GM12892 (cell line): ENCODE measurements at places on chromosomes 7 and 10.

- DNase-seq, result peak; percentile 53
Measured at GRCh38 chr10:132939957-132940790, 2.2 kb downstream of the CFAP46 start.

- no peak for DNase-seq
Measured at GRCh38 chr10:112953174-112954159, 3.4 kb downstream of the TCF7L2 start.

DNA sequence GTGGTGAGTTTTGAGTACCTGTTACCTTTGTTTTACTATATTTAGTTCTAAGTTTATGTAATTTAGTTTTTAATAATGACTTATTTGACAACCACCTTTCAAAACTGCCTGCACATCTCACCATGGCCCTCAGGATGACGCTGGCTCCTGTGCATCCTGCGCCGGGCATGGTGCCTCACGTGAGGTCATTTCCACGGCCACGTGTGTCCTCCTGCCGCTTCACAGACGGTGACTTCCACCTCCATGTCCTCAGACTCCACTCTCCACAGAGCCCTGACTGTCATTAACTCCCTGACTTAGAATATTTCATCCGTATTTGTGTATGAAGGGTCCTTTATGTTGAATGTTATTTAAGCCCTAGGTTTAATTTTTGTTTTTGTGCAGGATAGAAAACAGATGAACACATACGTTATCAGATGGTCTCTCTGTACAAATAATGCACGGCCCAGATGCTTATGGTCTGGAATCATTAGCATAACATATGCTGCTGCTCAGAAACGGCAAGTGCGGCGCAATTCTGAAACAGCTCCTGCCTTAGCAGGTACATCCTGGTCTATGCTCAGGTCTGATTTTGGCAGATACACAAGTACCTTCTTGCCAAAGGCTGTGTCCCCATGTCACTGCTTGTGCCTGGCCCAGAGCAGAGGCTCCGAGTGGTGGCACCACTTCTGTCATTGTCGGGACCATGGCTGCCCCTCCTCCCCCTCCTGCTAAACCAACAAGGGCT lies 155.8 kb downstream of the WDR37 start:
- DNase-seq, result no peak

DNA sequence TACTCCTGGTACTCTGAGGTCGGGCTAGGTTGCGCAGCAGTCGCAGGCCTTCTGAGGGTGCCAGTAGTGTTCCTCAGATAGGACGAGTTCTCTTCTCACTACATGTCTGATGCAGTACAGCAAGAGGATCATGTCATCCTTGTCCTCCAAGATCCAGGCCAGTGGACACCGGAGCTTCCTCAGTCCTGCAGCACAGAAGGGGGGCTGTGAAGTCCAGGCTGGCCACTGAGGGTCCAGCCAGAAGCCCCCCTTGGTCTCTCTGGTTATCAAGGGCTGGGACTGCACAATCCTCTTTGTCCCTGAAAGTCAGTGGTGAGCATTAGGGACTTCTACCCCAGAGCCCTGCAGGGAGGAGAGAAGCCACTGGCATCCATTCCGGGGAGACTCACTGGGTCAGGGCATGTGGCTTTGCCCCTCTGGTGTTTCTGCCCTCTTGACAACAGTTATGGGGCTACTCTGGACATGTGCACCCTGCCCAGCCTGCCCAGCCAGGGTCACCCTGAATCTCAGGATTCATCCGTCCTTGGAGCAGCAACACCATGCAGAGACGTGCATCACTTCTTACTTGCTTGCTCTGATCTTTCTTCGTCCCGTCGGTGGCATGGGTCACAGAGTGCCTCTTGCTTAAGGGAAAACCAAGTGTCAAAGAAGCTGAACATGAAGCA lies 125.7 kb downstream of the ADCY1 start:
- DNase-seq, result no peak

GRCh38 chr10:4902571-4903011 lies 60.6 kb upstream of the AKR1C1 start:
- no peak for DNase-seq

DNA sequence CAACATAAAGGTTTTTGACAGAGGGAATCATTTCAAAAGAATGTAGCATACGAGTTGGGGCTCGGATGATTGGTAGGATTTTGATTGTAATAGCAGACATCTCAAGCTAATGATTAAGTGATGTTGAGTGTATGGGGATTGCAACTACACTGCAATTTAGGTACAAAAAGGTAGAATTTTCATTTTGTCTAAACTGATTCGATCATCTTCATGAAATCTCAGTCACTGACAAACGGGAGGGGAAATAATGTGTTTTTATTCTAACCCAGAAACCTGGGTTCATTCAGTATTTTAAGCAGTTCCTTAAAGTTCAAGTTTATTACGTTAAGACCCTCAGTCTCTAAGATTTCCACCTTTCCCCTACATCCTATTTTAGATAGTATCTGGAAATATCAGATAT lies 3.9 kb upstream of the PHYHIPL start:
- no peak for DNase-seq

DNA sequence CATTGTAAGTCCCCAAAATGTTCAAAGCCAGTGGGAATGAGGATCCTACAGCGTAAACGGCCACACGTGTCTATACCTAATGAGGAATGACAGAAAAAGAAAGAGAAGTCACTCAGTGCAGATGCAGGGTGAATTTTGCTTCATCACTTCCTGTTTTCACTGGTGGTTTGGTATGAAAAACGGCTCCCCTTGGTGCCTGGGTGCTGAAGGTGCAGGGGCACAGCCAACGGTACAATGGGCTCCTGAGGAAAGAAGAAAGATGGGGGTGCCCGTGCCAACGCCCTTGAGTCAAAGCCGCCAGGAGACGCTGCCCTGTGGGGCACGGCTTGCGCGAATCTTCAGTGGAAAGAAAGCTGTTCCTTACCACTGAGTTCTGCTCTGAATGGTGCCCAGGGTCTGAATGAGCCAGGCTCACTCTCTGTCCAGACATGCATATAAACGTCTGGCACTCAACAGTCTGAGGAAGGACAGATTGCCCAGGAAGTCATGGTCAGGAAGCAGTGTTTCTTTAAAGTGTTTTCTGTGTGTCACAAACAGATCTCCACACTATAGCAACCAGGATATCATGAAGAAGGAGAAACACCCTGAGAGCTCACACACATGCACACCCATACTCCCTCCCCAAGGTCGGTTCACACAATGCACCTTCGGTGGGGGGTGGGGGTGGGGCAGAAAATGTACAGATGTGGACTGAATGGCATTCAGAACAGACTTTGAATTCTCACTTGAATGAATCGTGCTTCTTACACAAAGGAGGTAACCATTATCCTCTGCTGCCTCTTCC lies 105.8 kb downstream of the ELMO1 start:
- DNase-seq, result no peak

DNA sequence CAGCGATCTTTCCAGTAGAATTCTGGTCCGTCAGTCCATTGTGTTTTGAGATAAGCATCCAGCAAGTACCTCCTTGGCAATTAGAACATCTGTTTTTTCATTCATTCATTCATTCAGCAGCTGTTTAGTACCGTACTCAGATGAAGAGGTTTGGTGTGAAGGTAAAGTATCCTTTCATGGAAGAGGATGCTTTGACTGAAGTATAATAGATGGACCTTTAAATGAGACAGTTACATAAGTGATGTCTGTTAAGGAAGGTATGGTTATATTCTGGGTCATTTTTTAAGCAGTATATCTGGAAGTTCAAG lies 1.2 kb downstream of the MAPK8 start:
- no peak for DNase-seq

DNA sequence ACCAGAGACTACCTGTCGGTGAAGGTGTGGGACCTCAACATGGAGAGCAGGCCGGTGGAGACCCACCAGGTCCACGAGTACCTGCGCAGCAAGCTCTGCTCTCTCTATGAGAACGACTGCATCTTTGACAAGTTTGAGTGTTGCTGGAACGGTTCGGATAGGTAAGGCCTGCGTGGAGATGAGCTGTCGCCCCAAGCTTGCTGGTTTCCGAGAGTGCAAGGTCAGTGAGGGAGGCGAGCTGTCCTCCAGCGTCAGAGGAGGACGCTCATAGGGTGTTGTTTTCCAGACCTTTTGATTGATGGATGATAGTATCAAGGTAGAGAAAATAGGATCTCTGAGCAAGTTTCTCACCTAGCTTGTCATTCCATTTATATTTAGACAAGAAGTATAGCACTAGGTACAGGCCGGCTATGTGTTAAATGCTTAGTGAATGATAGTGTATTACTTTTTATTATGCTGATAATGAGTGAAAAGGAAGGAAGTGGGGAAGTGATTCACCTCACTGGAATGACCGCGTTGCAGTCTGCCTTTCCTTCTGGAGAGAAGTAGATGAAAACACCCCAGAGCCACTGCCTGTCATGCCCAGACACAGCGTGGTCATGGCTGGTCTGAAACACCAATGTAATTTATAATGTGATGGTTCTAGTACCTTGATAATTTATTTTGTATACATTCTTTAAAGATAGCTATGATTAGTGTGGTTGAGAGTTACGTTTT lies 33.9 kb downstream of the BNIP3 start:
- no peak for DNase-seq

- no peak for DNase-seq
Measured at GRCh38 chr10:5545778-5546710, 21.3 kb downstream of the CALML3 start.

DNA sequence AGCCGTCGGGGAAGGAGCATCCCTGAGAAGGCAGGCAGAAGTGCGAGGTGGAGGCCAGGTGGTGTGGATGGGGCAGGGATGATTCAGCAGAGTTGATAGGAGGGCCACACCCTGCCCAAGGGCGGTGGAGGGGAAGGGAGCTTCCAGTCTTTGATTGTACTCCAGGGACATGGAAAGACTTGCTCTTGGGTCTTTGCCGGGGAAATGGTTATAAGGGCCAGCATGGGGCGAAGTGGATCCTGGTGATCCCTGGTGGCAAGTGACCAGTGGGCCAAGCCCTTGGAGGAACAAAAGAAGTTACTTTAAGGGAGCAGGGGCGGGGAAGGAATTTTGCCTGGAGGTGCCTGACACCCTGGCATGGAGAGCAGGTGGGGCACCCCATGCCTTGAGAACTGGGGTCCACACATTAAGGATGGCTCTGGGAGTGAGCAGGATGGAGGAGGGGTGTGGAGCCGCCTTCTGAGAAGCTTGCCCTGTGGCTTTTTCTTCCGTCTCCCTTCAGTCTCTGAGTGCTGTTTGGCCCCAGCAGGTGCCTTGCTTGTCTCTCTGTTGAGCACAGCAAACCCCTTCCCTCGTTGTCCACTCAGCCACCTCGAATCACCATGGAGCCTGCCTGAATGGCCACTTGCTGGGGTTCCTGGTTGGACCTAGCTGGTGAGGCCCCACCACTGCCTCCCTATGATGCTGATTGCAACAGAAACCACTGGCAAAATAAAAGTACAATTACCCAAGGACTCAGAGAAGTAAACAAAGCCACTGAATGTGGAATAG lies 83.9 kb downstream of the RAMP3 start:
- DNase-seq, result no peak

DNA sequence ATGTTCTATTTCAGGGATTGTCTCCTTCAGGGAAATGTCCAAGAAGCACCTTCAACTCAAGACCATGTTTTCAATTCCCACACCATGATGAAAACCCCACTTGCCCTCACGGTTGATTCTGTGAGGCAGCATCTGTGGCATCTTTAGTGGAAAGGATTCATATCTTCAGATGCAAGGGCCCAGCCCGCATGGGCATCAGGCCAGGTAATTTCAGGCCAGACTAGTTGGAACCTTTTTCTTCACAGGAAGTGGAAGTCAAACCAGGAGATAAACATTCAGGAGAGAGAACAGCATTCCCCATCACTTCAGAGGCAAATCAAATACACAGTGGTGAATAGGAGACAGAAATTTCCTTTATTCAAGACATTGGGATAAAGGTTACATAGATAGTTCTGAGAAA lies 88.8 kb downstream of the JCAD start:
- DNase-seq, result no peak

- DNase-seq, result no peak
Measured at GRCh38 chr7:55202150-55202913, 162.8 kb upstream of the LANCL2 start.

DNA sequence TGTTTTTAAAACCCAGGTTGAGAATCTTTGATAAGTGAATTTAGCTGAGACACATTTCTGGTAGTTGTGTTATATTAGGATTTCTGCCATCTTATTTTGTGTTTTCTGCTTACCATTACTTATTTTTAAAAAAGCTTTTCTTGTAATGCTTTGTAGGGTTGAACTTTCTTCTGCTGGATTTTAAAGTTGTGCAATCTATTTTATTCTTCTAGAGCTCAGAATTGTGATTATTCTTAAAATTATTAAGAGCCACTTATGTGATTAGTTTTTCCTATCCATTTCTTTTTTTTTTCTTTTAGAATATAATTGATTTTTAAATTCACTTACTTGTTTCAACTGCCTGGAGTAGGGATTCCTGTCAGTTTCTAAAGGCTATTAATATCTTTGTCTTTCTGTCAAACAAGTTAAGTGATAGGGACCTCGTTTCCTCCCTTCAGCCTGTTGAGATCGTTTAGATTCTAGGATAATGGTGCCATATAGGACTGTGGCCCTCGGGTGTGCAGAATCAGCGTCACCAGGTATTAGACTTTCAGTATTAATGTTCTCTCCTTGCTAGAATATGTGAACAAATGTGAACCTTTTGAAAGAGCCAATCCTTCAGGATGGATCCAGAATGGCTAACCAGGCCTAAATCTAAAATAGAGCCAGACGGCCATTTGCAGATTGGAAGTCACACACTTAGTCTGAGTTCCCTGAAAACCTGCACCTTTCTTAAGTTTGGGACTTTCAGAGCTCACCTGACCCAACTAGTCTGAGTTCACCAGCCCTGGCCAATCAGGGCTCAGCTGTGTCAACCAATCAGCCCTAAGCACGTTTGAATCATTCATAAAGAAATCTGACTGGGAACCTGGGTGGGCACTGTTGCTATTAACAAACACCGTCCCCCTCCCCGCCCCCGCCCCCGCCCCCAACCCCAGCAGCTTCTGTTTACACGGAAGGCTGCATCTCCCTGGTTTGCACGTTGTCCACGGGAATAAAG lies 26.2 kb downstream of the CUX1 start:
- DNase-seq, result no peak

GRCh38 chr10:33571616-33572015 lies 237.1 kb upstream of the NRP1 start:
- no peak for DNase-seq

- DNase-seq, result no peak
Measured at GRCh38 chr10:96973809-96974747, 142.0 kb downstream of the LCOR start.

DNA sequence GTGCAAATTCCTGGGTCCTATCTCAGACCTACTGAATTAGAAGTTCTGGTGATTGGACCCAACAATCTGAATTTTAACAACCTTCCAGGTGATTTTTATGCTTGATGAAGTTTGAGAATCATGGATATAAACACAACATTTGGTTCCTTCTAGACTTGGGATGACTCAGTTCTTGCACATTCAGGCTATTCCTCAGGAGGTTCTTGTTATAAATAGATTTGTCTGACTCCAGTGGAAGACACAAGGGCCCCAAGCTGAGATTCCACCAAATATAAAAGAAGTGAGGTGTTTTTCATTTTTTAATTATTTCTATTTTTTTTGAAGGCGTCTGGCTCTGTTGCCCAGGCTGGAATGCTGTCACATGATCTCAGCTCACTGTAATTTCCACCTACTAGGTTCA lies 9.4 kb upstream of the TAS2R16 start:
- no peak for DNase-seq

GRCh38 chr7:108112683-108113082 lies 17.5 kb downstream of the LAMB4 start:
- no peak for DNase-seq
